ENCODE measurements at places on chromosomes 1 and 21. TPM values are rescaled to one million over a fixed set of nuclear protein-coding genes. Genes with fewer than 3 reads are reported as not detected.

PTPN7 gene
- total RNA-seq: 0.33 TPM

BRINP3 gene
- total RNA-seq: 1.0 TPM

- peaks cover 8% of the 10 kb centered on the region for H3K4me1 ChIP-seq
- H3K27ac ChIP-seq: no peak overlapping the region
- no peak for DNase-seq
- no peaks in the 10 kb centered on the region for H3K36me3 ChIP-seq
- no peak overlapping the region for H3K4me3 ChIP-seq
These were observed 56.3 kb downstream of the POU2F1 start for GRCh38 chr1:167276969-167277368.

GRCh38 chr1:21839337-21840037 lies 27.4 kb downstream of the LDLRAD2 start:
- no peaks in the 10 kb centered on the region for H3K4me1 ChIP-seq
- H3K36me3 ChIP-seq: no peaks in the 10 kb centered on the region
- no peak for DNase-seq
- H3K27ac ChIP-seq: no peak overlapping the region
- no peaks in the 10 kb centered on the region for H3K27me3 ChIP-seq
- no peak overlapping the region for H3K4me3 ChIP-seq

- H3K27me3 ChIP-seq: no peaks in the 10 kb centered on the region
- H3K36me3 ChIP-seq: no peaks in the 10 kb centered on the region
- no peak overlapping the region for H3K4me3 ChIP-seq
These were observed 859 bp upstream of the ANGPTL1 start for GRCh38 chr1:178871551-178872320.

C2CD4D gene
- 1.2 TPM for total RNA-seq

DUSP23 gene
- total RNA-seq: 36.1 TPM

SPRR3 gene
- not detected for total RNA-seq

GRCh38 chr1:1426496-1427105 lies 5.5 kb upstream of the ANKRD65 start:
- no peaks in the 10 kb centered on the region for H3K27me3 ChIP-seq
- H3K4me3 ChIP-seq: peak overlapping the region; percentile 41
- no peaks in the 10 kb centered on the region for H3K36me3 ChIP-seq
- H3K27ac ChIP-seq: peak overlapping the region; percentile 91
- DNase-seq: no peak

TARS2 gene
- 28.2 TPM for total RNA-seq

DNA sequence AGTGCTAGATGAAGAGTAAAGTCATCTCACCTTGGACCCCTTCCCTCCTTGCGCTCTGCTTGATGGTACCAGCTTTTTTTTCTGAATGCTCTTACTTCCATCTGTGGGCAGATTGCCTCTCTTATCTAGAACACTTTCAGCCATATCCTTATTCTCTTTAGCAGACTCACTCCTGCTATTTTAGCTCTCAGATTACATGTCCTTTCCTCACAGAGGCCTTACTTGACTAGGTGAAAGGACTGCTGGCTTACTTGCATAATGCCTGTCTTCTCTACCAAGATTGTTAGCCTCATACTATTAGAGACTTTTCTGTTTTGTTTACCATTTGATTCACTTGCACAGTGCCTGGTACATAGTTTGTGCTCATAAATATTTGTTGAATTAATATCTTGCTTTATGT lies 9.3 kb downstream of the IFI44 start:
- H3K36me3 ChIP-seq: no peaks in the 10 kb centered on the region
- DNase-seq: no peak
- no peaks in the 10 kb centered on the region for H3K4me1 ChIP-seq

DNA sequence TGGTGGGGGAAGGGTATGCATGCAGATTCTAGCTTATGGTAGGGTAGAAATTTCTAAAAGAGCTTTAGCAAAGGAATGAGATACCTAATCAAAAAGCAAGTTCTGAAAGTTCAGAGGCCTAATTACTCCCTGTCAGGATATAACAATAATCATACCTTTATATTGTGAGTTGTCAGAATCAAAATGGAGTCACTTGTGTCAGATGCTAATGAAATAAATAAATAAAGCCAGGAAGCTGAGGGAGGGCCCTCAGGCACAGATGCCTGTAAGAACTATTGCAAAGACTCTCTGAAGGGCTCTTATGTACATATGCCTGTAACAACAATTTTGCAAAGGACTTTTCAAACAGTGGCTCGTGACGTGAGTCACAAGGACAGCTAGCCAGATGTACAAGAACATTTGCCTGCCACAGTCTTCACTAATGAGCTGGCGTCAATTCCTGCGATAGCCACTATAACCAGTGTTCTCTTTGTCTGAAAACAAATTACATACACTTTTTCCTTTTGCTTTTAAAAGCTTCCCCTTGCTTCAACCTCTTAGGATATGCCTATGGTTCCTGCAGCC lies 27.4 kb upstream of the DNASE2B start:
- DNase-seq: no peak
- peaks cover 3% of the 10 kb centered on the region for H3K4me1 ChIP-seq
- no peak overlapping the region for H3K27ac ChIP-seq

DNA sequence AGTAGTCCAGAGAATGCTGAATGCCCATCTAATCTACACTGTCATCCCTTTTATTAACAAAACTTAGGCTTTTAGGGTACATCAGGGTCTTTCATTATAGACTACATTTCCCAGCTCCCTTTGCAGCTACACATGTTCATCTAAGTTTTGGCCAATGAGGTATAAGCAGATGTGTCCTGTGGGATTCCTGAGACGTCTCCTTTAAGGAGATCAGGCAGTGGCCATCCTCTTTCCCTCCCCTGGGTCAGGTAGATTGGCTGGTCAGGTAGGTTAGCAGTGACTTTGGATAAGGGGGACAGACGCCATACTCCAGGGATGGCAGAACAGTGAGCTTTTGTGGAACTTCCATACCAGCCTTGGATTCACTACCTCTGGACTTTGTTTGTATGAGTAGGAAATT lies 188.3 kb downstream of the FGGY start:
- no peaks in the 10 kb centered on the region for H3K27me3 ChIP-seq
- H3K36me3 ChIP-seq: no peaks in the 10 kb centered on the region
- no peak for DNase-seq
- H3K27ac ChIP-seq: no peak overlapping the region

WNT3A gene
- total RNA-seq: not detected

DNA sequence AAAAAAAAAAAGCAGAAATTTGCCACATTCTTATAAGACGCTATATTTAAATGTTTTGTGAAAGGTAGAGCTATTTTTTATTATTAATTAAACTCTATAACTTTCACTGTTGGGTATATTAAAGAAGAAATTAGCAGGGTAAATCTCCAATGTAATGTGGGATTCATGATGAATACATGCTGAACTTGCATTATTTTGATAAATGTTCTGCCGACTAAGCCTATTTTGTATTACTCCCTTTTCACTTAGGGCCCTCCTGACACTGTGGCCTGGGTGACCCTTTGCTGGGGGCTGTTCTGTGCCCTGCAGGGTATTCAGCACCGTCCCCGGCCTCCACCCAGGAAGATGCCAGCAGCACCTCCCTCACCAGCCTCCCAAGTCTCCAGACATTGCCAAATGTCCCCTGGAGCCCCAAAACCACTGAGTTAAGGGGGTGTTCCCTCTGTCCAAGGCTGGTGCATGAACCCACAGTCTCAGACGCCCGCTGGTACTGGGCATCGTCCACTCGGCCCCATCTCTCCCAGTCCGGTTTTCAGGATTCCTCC lies 22.5 kb downstream of the RSPH1 start:
- H3K4me3 ChIP-seq: no peak overlapping the region
- H3K27ac ChIP-seq: no peak overlapping the region
- DNase-seq: no peak

- H3K36me3 ChIP-seq: no peaks in the 10 kb centered on the region
- H3K4me1 ChIP-seq: no peaks in the 10 kb centered on the region
- no peak overlapping the region for H3K4me3 ChIP-seq
- no peaks in the 10 kb centered on the region for H3K27me3 ChIP-seq
These were observed 62.6 kb upstream of the CLDN14 start for GRCh38 chr21:36542312-36543101.

- no peak for DNase-seq
- H3K4me3 ChIP-seq: peak overlapping the region; percentile 75
- no peaks in the 10 kb centered on the region for H3K36me3 ChIP-seq
- no peaks in the 10 kb centered on the region for H3K27me3 ChIP-seq
These were observed 774 bp upstream of the ABL2 start for GRCh38 chr1:179230251-179230650.

ZNF648 gene
- not detected for total RNA-seq

- H3K4me1 ChIP-seq: no peaks in the 10 kb centered on the region
- H3K27me3 ChIP-seq: no peaks in the 10 kb centered on the region
- H3K36me3 ChIP-seq: no peaks in the 10 kb centered on the region
- no peak overlapping the region for H3K4me3 ChIP-seq
These were observed 244.5 kb downstream of the RHOU start for GRCh38 chr1:228979774-228980173.

NDC1 gene
- total RNA-seq: 44.4 TPM

DNA sequence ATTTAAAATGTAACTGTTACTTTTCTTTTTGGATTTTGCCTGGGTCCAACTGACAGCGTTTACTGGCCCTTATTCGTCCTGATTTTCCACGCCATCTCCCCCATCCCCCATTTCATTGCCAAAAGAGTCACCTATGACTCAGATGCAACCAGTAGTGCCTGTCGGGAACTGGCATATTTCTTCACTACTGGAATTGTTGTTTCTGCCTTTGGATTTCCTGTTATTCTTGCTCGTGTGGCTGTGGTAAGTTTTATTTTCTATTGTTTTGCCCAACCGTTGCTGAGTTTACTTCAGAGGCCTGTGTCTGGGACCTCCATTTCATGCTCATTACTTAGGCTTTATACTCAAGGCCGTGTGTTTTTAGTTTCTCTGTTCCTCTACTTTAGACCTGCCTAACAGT lies 9.3 kb downstream of the LEPR start:
- peaks cover 4% of the 10 kb centered on the region for H3K4me1 ChIP-seq
- H3K36me3 ChIP-seq: peaks cover 16% of the 10 kb centered on the region
- no peak overlapping the region for H3K27ac ChIP-seq
- no peaks in the 10 kb centered on the region for H3K27me3 ChIP-seq
- DNase-seq: no peak

DNA sequence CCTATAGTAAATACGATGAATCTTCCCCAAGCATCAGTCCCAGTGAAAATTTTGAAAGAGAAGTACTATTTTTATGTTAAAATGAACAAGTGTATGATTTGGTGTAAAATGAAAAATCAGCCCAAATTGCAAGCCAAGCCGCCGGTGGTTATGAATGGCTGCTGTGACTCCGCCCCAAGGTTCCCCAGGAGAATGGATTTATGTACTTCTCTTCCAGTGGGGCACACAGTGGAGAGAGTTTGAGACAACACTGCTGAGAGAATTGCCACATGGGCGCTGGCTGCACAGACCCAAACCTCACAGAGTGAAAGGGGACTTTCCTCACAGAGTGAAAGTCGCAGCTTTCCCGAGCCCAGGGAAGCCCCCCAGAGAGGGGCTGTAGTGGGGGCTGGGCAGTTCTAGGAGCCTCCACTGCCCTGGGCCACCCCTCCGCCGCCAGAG lies 24.0 kb downstream of the CDK18 start:
- no peaks in the 10 kb centered on the region for H3K36me3 ChIP-seq
- no peaks in the 10 kb centered on the region for H3K27me3 ChIP-seq
- no peak for DNase-seq
- H3K27ac ChIP-seq: no peak overlapping the region
- no peak overlapping the region for H3K4me3 ChIP-seq

- no peak overlapping the region for H3K27ac ChIP-seq
These were observed 123.2 kb upstream of the WNT4 start for GRCh38 chr1:22266141-22266540.

- H3K4me3 ChIP-seq: no peak overlapping the region
- H3K27ac ChIP-seq: no peak overlapping the region
- H3K4me1 ChIP-seq: no peaks in the 10 kb centered on the region
- no peaks in the 10 kb centered on the region for H3K36me3 ChIP-seq
These were observed 293.0 kb downstream of the NTNG1 start for GRCh38 chr1:107433635-107434360.

- no peak overlapping the region for H3K27ac ChIP-seq
- no peak for DNase-seq
- H3K27me3 ChIP-seq: no peaks in the 10 kb centered on the region
These were observed 22.4 kb upstream of the PPM1J start for GRCh38 chr1:112737573-112737972.

DNA sequence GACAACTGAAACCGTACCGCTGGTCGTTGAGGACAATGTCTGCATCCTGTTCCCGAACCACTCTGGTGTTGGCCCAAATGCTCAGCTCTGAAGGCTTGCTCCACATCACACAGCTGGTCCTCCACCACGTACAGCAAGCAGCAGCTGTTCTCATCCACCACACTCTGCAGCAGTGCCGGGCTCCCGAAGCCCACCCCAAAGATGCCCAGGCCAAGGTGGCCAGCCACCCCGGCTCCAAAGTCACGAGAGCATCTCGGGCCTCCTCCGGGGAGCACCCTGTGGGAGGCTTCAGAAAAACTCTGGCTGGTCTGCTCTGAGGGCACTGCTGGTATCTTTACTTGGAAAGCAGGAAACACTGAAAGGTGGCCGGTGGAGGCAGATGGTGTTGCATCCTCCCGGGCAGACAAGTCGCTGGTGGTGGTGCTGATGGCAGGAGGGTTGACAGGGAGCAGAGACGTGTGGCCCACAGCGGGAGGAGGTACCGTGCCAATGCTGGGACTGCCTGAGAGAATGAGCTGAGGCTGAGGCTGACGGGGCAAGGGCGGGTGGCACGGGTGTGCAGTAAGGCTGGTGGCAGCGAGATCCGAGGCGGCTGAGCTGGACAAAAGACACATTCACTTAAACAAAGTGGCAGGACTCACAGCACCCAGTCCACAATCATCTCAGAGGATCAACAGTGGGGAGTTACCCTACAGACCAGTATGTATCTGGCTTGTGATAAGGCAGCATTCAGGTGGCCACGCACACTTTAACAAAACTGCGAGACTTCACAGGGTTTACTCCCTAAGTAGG lies 6.5 kb upstream of the CCDC27 start:
- H3K4me1 ChIP-seq: peaks cover 8% of the 10 kb centered on the region
- no peaks in the 10 kb centered on the region for H3K36me3 ChIP-seq
- H3K27me3 ChIP-seq: no peaks in the 10 kb centered on the region
- no peak for DNase-seq
- peak overlapping the region; percentile 68 for H3K4me3 ChIP-seq

KCNT2 gene
- 0.41 TPM for total RNA-seq

DNA sequence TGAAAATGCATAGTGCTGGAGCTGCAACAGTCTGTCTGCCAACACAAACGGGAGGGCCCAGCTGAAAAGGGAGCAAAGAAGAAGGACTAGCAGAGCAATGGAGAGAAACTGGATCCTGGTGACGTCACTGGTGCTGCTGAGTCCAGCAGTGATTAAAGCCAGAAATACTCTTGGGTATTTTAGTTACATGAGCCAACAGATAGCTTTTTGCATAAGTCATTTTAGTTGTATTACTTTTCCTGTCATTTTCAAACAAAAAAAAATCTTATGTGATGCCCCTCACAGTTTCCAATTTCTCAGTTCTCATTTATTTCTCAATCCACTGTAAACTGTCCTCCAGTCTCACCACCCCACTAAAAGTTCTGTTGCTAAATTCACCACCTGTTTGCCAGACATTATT lies 38.7 kb upstream of the NEK7 start:
- H3K27me3 ChIP-seq: no peaks in the 10 kb centered on the region
- no peak overlapping the region for H3K27ac ChIP-seq
- no peak overlapping the region for H3K4me3 ChIP-seq

ATXN7L2 gene
- 4.9 TPM for total RNA-seq

TDRD5 gene
- total RNA-seq: 2.4 TPM

- H3K4me3 ChIP-seq: no peak overlapping the region
- H3K36me3 ChIP-seq: no peaks in the 10 kb centered on the region
- no peak for DNase-seq
- H3K4me1 ChIP-seq: no peaks in the 10 kb centered on the region
- no peaks in the 10 kb centered on the region for H3K27me3 ChIP-seq
- H3K27ac ChIP-seq: no peak overlapping the region
These were observed 70.9 kb upstream of the PLA2G4A start for GRCh38 chr1:186757851-186758250.

- no peaks in the 10 kb centered on the region for H3K4me1 ChIP-seq
- no peak for DNase-seq
- no peaks in the 10 kb centered on the region for H3K27me3 ChIP-seq
- no peaks in the 10 kb centered on the region for H3K36me3 ChIP-seq
- no peak overlapping the region for H3K4me3 ChIP-seq
These were observed 75.6 kb downstream of the PLA2G4A start for GRCh38 chr1:186904361-186904760.

FCN3 gene
- total RNA-seq: not detected
